ENCODE measurements at places on chromosomes 2 and 18.

DNA sequence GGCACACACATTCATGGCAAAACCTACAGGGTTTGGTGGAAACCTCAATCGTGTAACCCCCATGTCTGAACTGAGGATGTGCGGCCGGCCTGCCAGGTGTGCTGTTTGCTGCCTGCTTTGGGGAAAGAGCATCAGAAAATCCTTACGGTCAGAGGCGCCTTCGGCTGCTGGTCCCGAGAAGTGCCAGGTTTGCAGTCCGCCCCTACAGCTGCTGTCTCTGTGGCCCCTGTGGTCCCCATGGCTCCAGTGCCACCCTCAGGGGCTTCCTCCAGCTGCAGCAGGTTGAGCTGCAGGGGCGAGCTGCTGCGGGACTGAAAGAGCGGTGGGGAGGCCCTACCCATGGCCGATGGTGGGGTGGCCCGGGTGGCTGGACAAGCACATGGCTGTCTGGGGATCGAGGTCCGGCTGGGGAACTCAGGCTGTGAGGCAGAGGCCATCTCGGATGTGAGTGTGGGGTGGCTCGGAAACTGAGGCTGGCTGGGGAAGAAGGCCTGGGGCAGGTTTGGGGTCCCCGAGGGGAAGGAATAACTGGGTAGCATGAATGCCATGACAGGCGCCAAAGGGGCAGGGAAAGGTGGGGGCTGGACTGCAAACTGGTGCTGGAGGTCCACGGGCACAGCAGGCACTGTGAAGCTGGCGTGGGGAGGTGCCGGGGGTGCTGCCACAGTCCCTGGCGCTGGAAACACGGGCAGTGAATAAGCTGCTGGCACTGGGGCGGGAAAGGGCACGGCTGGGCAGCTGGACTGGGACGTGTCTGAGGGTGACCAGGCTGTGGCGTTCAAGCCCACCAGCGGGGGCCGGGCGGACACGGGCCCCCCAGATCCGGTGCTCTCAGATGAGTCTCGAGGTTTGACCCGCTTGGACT lies 13.2 kb upstream of the HES6 start:
- DNase-seq, result no peak

DNA sequence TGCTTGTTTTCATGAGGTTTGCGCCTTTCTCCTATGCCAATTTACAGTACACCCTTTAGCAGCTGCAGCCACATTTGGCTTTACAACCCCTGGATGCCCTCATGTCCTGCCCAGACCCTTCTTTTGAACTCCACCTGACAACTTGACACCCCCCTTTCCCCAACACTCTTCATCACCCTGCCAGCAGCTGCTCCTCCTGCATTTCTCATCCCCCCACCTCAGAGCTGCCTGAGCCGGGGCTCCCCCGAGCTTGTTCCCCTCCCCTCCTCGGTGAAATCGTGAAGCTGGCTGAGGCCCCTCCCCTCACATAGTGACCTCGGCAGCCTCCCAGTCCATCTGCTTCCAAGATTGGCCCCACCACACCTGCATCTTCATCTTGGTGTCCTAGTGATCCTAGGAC lies 40.5 kb downstream of the LRRFIP1 start:
- no peak for DNase-seq

DNA sequence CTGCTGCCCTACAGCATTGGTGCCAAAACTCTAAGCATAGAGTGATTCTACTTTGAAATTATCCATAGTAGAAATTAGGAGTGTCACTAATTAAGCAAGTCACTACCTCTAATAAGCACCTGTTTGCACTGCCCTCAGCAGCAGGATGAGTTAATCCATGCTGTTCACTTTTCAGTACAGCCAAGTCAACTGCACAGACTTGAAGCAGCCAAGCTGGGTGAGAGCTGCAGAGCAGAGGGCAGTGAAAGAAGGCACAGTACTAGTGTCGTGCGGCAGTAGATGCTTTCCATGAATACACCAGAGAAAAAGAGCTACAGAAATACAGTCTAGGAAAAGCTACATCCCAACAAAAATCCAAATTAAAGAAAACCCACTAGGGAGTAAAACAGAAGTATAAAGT lies 98.6 kb downstream of the RAPH1 start:
- DNase-seq, result no peak

DNA sequence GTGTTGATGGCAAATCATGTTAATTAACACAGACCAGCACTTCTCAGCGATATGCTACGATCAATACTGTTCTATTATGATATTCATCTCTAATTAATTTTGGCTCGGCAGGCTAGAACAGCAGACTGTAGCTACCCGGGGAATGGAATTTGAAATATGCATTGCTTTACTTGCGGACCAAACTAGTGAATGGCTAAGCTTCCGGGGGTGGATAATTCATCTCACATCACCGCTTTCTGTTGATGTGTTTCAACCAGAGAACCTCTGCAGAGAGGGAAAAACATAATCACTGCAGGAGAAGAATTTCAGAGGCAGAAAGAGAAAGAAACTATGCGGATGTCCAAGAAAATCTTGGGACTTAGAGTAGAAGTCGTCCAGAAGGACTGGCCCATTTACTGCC lies 490.9 kb downstream of the STK39 start:
- peak; percentile 61 for DNase-seq

DNA sequence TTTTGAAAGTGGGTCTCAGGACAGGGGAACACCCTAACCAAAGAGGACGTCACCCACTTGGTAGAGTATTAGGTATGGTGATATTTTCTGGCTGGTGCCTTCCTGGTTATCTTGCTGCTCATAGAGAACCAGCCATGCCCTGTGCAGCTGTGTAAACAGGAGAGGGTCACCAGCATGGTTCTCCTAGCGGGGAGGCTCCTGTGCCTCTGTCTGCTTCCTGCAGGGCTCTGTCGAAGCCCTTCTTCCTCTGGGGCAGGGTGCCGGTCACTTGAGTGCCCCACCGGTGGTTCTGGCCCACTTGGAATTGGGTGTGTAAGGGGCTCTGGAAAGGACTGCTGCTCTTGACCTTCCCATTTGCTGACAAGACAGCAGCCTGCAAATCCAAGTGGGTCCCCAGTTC lies 131.6 kb upstream of the MSH6 start:
- no peak for DNase-seq

- no peak for DNase-seq
Observed at GRCh38 chr2:231918501-231919330, 7.5 kb downstream of the NPPC start.

- no peak for DNase-seq
Observed at GRCh38 chr2:166365803-166366420, 9.8 kb downstream of the SCN9A start.

- DNase-seq, result no peak
Observed at GRCh38 chr2:14140009-14140550, 492.4 kb upstream of the LRATD1 start.

DNA sequence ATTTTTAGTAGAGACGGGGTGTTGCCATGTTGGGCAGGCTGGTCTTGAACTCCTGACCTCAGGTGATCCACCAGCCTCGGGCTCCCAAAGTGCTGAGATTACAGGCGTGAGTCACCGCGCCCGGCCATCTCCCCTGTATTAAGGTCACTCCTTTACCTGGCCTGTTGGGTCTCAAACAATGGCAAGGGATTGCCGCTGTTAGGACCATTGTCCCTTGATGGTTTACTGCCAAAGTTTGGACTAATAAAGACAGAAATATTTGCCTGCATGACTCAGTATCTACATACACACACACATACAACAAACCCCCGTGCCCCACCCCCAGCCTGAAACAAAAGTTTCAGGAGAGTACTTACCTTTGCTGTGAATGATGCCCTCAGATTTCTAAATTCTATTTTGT lies 16.5 kb downstream of the PARD3B start:
- no peak for DNase-seq

DNA sequence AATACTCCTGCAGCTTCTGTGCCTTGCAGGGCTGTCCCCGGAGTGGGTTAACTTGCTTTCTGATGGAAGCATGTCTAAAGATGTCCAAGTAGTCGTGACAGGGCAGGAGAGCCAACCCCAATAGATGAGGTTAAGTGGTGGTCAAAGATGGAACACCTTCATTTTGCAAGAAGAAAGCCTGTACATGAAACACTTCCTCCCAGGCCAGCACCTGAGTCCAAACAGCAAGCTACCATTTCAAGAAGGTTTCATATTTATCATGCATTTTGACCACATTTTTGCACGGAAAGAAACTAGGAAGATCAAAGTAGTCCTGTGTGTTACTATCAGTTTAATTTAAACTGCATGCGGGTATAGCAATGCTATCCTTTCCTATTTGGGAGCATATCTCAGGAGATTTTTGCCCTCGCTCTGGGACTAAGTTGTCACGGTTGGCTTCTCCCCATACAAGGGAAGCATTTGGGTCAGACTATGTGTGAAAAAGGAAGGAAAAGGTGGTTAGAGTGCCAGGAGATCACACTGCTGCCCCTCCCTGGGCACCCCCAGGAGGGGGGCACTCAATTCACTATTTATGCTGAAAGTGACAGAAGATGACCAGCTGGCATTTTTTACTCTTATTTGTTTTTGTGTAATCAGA lies 187.6 kb downstream of the ZNF521 start:
- DNase-seq, result no peak

GRCh38 chr18:78912336-78912735 lies 67.3 kb upstream of the SALL3 start:
- DNase-seq, result no peak

GRCh38 chr18:79532313-79533007 lies 136.7 kb downstream of the NFATC1 start:
- no peak for DNase-seq

DNA sequence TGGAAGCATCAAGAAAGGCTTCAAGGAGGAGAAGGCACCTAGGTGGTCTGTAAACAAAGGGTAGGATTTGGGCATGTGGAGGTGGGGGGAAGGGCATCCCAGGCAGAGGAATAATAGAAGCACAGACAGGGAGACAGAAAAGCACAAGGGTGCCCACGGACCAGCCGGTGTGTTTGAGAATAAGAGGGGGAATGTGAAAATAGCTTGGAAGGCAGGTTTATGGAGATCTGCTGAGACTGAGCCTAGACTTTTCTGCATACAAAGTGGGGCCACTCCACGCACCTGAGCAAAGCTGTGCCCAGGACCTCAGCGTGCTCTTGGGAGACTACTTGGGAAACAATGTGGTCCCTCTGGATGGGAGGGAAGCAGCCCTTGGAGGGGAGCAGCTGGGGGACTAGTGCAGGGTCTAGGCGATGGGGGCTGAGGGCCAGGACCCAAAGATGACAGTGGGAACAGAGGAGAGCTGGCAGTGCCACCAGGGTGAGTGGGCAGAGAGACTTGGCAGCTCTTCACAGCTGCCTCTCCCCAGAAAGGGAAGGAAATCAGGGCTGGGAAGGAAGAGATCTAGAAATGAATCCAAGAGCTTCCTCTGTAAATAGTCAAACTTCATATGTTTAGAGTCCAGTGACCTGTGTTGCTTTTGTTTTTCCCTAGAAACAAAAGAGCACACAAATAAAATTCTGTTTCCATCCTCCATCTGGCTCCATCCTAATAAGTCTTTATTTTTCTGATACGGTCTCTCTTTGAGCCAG lies 110.7 kb upstream of the SMAD7 start:
- DNase-seq, result no peak

DNA sequence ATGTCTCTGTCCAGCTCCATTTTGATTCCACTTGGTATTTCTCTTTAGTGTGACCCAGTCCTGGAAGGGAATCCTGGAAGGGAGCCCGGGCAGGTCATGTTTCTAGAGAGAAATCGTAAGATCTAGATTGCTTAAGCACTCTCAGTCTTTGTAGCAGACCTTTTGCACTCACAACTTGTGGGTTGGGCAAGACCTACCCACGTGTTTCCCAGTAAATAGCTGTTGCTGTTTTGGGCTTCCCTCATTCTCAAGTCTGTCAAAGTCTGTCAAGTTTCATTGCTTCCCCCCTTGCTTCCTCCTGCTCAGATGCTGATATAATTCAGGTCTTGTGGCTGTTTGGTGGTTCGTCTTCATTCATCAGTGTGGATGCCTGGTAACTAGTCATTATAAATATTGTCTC lies 17.4 kb upstream of the NEMP2 start:
- DNase-seq, result no peak

GRCh38 chr2:26542676-26543505 lies 65.0 kb upstream of the OTOF start:
- DNase-seq, result no peak

GRCh38 chr18:34807106-34807796 lies 97.2 kb downstream of the DTNA start:
- no peak for DNase-seq

DNA sequence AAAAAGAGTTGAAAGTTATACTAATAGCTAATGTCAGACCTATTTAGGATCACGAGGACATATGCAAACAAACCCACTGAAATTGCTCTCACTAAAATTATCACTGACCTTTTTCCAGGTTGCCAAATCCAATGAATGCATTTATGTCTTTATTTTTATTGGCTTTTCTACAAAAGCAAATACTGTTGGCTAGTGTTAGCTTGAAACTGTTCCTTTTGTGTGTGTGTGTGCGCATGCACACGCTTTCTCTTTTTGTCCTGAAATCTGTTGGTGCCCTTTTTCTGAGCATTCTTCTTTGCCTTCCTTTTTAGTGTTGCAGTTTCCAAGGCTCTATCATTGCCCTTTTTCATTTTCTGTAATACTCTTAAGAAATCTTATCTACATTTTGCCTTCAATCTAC lies 1269.2 kb downstream of the LRP1B start:
- no peak for DNase-seq

GRCh38 chr2:84280873-84281272 lies 178.2 kb downstream of the SUCLG1 start:
- no peak for DNase-seq
